NCI-H82 (cell line): ENCODE measurements at places on chromosomes 2 and 18.

DNA sequence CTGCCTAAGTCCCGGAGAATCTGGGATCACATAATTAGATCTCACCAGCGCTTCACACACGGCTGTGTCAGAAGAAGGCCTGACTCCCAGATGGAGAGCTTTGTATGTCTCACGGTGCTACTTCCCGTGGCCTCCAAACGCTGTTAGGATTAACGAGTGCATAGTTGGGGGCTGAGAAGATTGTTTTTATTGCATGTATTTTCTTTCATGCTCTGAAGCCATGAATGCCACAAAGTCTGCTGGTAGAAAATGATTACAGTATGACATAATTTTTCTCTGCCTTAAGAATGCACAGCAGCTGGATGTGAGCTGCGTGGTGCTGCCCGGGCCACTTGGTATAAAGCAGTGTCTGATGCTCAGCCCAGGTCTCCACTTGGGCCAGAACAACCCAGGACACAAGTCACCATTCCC lies 166.5 kb downstream of the SEPTIN10 start:
- DNase-seq: peak; percentile 96

DNA sequence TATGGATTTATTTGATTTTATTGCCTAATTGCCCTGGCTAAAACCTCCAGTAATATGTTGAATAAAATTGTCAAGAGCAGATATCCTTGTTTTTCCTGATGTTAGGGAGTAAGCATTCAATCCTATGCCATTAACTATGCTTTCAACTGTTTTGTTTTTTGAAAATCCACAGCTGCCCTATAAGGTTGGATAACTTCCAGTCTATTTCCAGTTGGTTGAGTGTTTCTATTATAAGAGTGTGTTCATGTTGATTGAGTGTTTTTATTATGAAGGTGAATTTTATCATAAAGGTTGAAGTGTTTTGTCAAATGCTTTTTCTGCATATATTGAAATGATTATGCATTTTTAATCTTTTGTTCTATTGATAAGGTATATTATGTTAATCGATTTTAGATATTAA lies 149.9 kb upstream of the SCN7A start:
- DNase-seq: no peak

DNA sequence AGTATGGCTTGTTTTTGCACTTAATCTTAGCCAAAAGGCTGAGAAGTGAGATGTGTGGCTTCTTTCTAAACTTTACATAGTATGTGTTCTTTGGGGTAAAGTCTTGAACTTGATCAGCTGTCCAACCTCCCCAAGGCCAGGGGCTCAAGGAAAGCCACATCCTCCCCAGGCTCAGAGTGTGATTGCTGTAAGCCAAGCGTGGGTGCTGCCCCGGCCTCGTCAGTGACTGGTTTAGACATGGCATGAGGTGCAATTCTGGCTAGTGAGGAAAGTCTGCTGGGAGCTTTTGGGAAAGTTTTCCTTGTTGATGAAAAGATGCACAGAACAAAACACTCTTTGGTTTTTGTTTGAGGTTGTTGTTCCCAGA lies 40.2 kb downstream of the TMEM177 start:
- DNase-seq: no peak

DNA sequence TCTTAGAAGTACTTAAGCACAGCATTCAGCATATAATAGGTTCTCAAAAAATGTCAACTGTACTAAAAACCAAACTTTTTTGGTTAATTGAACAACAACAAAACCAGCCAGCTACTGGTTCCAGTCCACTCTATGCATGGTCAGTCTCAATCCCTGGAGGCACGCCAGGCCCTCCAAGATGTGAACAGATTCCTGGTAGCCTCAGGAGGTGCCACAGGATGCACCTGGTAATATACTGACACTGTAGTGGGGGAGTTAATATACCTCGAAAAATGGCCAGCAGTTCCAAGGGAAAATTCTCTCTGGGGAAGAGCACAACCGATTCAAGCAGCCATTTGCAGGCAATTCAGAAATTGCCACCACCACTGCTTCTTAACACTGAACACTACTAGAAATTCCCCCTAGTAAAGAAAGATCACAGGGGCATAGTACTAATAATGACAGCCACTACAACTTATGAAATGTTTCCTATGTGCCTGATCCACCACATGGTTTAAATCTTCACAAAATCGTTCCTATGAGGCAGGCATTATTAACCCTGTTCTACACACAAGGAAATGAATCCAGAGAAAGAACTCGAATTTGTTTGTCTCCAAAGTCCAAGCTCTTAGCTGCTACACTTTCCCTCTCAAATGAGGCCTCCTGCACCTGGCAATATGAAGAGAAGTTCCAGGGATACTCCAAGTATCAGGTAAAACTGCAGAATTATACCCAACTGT lies 3.4 kb downstream of the MGAT4A start:
- DNase-seq: no peak

GRCh38 chr2:184444623-184445223 lies 153.6 kb upstream of the ZNF804A start:
- DNase-seq: no peak
